ENCODE measurements at places on chromosomes 16 and 17.

- DNase-seq: no peak
Measured at GRCh38 chr16:50282955-50283631, 16.7 kb downstream of the ADCY7 start.

- no peak for DNase-seq
Measured at GRCh38 chr17:39212195-39212810, 12.2 kb downstream of the RPL19 start.

DNA sequence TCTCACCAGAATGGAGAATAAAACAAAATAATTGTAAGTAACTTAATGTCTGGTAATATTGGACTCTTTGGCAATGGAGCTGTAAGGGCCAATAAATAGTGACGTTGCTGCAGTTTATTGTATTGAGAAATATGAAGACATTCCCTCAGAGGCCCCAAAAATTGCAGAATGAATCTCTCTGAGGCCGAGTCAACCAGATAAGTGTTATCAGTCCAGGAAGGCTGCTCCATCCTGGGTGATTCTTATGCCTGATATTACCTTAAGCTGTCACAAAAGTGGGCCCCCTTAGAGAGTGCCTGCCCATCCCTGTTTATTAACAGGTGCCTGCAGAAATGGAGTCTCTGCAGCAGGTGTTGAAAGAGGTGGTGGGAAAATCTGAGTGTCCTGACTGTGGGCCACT, 219.2 kb downstream of the HS3ST4 start:
- no peak for DNase-seq

DNA sequence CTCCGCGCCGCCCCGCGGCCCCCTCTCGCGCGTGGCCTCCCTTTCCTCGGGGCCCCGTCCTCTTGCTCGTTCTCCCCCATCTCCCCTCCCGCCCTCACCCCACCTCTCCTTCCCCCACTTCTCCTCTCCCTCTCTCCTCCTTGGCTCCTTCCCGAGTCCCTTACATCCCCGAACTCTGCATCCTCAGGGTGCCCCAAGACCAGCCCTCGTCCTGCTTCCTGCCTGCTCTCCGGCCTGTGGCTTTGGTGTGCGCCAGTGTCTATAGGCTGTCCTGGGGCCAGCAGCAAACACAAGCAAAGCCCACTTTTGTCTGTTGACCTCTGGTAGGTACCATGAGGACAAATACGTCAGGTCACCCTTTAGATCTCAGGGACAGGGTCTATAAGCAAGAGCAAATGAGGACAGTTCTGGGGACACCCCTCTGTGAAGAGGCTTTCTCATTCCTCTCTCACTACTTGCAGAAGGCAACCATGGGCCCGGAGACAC, 284 bp upstream of the COPZ2 start:
- DNase-seq: no peak

DNA sequence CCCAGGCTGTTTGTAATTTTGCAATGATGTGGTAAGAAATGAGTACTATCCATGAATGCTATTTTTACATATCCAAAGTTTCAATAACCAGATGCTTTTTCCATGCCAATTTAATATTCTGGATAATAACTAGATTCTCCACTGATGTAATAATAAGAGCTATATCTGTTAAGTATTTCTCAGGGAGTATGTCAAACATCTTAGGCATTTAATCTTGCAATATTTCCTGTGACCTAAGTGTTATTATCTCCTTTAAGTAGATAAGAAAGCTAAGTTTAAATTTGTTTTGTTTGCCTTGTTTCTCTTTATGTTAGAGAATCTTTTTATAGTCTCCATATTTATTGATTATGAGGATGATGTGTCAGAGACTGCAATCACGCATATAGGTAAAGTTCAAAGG, 32.3 kb upstream of the HS3ST3A1 start:
- no peak for DNase-seq

DNA sequence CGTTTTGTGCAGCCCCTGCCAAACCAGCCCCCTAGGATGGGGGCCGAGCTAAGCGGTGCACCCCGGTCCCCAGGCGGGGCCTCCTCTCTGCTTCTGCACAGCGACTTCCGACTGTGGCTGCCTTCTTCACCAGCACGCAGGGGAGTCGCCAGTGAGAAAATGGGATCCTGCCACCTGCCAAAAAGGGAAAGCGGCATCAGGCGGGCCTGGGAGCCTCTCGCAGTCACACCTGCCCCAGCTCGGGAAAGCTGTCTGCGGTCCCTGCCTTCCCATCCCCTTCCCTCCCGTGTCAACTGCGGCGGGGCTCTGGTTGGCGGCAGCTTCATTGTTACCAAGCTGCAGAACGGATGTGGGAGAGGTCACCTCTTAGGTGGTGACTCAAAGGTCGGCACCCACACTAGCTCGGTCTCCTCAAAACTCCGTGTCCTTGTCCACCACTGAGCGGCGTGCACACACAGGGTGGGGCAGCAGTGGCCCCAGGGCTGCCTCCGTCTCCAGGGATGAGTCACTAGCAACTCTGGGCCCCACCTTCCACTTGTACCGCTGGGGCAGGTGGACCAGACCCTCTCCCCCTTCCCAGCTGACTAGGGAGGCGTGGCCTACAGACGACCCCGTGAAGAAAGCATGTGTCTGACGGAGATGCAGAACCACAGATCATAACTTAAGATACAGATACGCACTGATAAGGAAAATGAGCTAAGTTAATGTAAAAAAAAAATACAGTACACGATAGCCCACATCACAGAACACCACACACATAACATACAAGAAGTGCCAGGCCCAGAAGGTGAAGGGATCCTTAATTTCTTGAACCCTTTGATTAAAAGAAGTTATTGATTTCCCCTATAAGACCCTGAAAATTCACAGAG, 1.5 kb upstream of the PCYT2 start:
- DNase-seq: no peak

DNA sequence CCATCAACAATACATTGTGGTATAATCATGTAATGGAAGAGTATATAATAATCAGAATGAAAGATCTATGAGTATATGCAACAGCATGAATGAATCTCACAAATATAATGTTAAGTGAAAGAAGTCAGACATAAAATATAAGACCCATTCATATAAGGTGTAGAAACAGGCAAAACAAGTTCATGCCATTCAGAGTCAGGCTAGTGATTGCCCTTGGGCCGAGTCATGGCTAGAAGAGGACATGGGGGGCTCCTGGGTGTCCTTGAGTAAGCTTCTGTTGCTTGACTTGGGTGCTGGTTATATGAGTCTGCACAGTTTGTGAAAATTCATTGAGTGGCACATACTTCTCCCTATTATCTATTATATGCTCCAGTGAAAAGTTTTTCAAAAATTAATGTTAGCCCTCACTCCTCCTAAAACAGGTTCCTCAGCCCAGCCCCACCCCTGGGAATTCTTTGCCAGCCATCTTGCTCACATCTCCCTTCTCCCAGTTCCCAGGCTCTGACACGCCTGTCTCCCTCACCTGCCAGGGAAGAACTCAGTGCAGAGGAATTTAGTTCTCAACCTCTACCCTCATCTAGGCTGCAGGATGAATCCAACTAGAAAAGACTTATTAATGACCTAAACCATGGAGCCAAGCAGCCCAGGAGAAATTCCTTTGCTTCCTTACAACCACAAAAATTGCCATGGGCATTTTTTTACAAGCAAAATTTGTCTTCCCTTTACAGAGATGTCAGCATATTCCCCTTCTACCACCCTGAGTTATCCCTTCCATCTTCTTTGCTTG, 52.4 kb upstream of the NFAT5 start:
- no peak for DNase-seq

DNA sequence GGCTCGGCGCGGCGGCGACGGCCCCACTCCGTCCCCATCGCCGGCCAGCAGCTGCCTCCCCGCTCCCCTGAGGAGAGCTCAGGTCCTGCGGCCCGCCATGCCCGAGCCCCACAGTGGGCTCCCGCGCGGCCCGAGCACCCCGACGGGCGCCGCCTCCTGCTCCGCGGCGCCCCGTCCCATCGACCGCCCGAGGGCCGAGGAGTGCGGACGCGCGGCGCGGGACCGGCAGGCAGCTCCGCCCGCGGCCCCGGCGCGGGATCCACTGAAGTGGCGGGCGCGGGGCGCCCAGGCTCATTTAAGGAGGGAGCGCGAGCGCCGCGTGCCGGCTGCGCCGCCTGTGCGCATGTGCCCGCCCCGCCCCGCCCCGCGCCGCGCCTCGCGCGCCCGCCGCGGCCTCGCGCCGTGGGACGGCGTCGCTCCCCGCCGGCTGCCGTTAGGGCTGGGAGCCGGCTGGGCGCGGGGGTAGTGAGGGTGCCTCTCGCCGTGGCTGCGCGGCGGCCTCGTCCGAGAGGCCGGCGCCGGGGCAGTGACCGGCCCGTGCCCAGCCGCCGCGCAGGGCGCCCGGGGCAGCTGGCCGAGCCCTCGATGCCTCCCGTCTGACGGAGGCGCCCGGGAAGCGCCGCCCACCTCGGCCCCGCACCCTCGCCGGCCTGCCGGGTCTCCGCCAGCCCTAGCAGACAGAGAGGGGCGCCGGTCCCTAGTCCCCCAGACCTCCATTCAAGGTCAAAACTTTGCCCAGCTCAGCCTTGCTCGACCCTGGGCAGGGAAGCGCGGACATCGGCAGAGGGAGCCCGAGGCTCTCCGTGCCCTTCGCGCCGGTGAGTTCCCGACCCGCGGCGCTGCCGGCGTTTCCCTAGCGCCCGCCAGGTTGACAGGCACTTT, at the start of gene NETO2:
Gene NETO2 (minus strand): TSS at position 269 of the 882 bp plus-strand sequence. CDS start 333 bp downstream, outside the sequence.
- DNase-seq: no peak

GRCh38 chr17:81302861-81303333, 7.8 kb upstream of the SLC38A10 start:
- no peak for DNase-seq

DNA sequence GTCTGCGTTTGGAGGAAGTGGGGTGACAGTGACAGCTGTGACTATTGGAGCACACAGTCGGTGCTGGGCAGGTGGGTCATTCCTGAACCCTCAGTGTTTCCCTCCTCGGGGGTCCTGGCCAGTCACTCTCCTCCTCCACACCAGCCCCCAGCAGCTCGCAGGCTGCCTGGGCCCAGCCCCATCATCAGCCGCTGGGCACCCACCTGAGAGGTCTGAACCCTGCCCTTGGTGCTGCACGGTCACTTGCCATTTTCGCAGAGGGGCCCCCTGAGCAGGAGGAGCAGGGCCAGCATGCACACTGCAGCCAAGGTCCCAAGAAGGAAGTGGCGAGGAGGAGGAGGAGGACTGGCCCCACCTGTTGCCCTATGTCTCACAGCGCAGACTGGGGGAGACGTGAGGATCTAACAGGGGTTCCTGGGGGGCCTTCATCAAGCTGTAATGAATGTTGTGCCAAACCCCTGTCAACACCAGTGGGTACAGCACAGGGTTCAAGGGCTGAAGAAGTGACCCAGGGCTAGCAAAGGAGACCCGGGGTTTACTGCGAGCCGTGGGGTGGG, 23.0 kb downstream of the JPH3 start:
- DNase-seq: no peak

DNA sequence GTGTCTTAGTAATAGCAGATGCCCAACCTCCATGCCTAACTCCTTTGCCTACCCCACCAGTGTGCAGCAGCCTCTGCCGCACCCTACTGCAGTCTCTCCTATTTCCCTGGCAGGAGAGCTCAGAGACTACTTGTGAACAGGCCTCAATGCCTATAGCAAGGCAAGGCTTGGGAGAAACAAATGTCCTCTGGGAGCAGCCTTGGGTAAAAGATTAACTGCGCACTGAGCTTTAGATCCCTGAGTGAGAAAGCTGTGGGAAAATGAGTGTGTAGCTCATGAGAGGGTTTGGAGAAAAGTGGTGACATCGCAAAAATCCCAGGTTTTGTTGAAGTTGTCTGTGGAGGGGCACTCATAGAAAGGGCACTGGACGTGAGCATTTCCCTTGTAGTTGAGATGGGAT, 335.8 kb downstream of the WWOX start:
- no peak for DNase-seq

- DNase-seq: no peak
Measured at GRCh38 chr16:85205747-85206471, 93.6 kb upstream of the CIBAR2 start.

GRCh38 chr16:79599256-79599836, 1.2 kb downstream of the MAF start:
- DNase-seq: no peak

- DNase-seq: no peak
Measured at GRCh38 chr17:39591958-39592954, 15.5 kb downstream of the NEUROD2 start.

DNA sequence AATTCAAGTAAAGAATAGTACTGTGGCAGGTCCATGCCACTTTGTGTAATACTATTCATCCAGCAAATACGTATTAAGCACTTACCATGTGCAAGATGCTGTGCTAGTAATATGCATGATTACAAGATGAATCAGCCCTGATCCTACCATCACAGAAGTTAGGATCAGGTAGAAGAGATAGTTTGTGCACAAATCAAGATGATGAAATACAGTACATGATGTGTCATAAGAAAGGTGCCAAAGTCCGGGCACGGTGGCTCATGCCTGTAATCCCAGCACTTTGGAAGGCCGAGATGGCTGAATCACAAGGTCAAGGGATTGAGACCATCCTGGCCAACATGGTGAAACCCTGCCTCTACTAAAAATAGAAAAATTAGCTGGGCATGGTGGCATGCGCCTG, 10.9 kb downstream of the COG4 start:
- DNase-seq: no peak

DNA sequence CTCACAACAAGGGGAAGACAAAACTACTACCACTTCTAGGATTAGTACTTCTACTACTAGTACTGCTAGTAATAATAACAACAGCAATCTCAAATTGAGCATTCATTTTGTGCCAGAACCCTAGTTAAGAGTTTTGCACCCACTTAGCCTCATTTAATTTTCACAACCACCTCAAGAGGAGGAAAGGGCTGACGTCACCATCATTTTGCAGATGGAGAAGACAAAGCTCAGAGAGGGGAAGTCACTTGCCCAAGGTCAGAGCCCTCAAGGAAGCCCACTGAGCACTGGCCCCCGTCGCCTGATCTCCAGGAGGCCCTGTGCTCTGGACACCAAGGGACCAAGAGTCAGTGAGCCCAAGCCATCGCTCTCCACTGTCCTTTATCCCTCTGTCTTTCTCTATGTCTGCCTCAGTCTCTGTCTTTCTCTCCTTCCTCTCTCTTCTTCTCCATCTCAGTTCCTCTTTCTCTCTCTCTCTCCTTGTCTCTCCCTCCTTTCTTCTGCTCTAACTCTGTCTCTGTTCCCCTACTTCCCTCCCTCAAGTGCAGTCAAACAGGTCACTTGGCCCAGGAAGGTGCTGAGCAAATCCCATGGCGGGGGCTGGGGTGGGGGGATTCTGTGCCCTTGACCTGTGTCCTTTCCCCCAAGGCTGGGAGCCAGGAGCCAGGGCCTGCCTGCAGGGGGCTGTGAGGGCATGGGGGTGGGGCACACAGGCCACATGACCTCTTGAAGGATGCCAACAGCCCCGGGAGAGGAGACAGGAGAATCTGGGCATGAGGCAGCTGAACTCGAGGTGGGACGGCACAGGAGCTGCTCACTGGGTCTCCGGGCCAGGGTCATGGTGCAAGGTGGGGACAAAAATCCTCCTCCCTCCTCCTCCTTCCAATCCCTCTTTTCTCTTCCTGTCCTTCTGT, 11.2 kb upstream of the NGFR start:
- no peak for DNase-seq

Measured in amygdala (tissue), 56 donors.